ENCODE measurements at places on chromosomes 11 and 22.
A peak's percentile ranks its signal among the peaks of the same experiment; 100 is the strongest.

DNA sequence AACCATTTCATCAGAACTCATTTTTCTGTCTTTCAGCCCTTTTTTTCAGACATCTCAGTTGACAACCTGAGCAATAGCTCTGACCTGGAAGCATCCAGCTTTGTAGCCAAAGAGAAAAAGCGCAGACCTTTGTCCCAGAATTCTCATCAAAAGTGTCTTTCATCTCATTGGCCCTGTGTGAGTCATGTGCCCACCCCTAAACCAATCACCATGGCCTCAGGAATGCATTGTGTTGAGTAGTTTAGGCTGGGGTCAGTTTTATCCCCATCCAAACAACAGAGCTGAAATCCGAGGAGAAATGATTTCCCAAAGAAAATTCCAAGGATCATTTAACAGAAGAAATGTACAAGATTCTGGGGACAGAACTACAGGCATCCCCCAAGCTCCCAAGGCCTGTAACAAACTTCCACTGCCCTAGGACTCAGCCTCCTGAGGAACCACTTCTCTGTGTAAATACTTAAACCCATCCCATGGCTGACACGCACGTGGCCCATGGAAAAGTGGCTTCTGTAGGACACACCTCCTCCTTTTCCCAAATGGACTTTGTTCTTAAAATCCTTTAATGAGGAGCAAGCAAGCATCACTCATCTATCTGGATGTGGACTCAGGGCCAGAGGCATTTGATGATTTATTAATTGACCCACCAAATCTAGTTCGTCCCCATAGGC, 429.0 kb downstream of the SOX6 start:
- DNase-seq, result no peak

DNA sequence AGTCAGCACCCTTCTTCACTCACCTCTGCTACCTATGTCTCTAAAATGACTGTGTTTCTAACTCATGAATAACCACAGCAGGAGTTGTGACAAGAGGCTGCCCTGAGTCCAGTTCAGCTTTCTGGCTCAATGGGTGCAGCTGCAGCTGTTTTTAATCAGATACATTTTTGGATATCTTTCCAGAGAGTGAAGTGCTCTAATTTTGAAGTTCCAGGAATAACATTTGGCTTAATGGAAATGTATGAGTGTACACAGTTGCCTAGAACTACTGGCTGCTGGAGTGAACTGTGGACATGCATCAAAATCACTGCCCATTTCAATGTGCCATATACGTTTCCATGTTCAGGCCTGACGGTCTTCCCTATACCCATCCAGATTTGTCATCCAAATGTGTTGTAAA, 769.5 kb upstream of the ANO3 start:
- DNase-seq, result no peak

DNA sequence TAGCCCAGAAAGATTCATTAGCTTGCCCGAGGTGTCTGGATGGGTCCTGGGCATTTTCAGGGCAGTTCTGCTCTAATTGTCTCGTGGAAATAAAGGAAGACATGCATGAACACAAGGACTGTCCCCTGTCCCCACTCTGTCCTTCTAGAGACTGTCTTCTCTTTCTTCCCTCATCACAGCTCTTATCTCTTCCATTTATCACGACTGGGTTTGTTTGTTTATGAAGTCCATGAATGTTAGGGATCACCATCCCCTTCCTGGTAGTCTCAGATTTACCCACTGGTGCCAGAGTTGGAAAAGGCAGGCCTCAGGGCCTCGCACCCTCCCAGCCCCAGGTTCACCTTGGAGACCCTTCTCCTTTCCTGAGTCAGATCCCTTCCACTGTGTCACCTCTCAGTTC, 134.8 kb downstream of the PARVA start:
- no peak for DNase-seq

GRCh38 chr11:83051760-83052671, 19.7 kb downstream of the RAB30 start:
- peak; percentile 34 for DNase-seq

- no peak for DNase-seq
These were observed 42.0 kb downstream of the TCF20 start for GRCh38 chr22:42228483-42228882.

DNA sequence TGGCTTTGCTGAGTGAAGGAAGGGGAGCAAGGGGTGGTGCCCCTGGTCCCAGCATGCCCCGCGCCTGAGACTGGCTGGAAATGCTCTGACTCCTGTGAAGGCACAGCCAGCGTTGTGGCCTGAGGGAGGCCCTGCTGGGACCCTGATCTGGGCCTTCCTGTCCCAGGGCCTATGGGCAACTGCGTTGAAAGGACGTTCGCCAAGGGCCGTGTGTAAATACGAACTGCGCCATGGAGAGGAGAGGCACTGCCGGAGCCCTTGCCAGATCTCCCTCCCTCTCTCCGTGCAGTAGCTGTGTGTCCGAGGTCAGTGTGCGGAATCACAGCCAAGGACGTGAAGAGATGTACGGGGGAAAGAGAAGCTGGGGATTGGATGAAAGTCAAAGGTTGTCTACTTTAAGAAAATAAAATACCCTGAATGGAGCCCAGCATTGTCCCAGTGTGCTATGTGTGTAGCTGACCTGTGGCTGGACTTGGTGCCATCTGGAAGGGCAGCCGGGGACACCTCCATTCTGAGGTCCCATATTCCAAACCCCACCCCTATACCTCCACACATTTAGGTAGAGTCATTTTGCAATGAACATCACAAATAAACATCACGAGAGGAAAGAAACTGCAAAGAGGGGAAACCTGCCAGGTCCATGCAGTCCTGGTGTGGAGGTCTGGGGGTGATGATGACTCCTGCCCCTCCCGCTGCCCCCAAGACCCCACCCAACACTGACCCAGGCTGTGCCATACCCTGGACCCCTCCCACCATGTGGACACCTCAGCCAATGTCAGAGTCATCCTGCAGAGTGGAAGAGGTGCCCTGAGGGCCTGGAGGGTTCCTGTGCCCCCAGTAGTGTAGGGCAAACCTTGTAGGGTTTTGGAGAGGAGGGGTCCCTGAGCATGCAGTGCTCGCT, 16.9 kb downstream of the RSPH14 start:
- DNase-seq, result no peak

GRCh38 chr11:117676501-117676900, 120.5 kb downstream of the DSCAML1 start:
- no peak for DNase-seq

GRCh38 chr22:44172370-44173108, 8.2 kb upstream of the PARVG start:
- no peak for DNase-seq

- no peak for DNase-seq
These were observed 20.4 kb downstream of the CDPF1 start for GRCh38 chr22:46229701-46230100.

All from right kidney (tissue), 9 donors.